ENCODE measurements at places on chromosomes 11 and 22. TPM values are rescaled to one million over a fixed set of nuclear protein-coding genes. Genes with fewer than 3 reads are reported as not detected.

DNA sequence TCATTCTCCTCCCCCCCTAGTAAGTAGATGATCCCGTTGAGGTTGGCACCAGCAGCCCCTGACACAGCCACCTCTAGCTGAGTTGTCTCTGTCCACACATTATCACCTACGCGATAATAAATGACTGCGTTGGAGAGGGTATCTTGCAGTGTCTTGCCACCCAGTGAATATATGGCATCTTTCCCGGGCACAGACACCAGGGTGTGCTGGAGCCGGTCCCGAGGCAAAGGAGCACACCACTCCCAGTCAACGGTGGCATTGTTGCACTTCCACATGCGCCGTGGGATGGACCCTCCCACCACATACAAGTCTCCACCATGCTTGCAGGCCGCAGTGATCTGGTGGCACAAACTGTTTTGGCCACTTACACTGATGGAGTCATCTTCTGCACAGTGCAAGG lies 5.4 kb downstream of the KBTBD4 start:
- no peak overlapping the region for H3K27ac ChIP-seq
- H3K4me3 ChIP-seq, result no peak overlapping the region
- DNase-seq, result no peak
- peaks cover 77% of the 10 kb centered on the region for H3K36me3 ChIP-seq
- no peaks in the 10 kb centered on the region for H3K27me3 ChIP-seq

DNA sequence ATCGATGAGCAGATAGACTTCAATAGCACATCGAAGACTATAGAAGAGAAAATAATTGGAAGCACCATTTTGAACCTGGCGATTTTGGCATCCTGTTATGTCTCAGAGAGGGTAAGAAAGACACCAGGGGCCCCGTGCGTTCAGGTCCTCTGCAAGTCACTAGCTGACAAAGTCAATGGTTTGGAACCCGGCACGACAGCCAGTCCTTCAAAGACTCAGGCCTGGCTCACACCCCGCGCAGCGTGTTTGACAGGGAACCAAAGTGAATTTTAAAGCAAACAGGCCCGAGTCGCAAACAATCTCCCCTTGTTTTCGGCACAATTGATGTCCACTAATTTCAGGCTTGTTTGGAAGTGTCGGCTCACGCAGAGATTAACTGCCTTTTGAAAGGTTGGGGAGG lies 716.6 kb downstream of the BRD1 start:
- no peaks in the 10 kb centered on the region for H3K4me1 ChIP-seq
- H3K27ac ChIP-seq, result no peak overlapping the region
- H3K27me3 ChIP-seq, result no peaks in the 10 kb centered on the region
- H3K36me3 ChIP-seq, result no peaks in the 10 kb centered on the region
- DNase-seq, result no peak

Gene ANGPTL5
- not detected for total RNA-seq

DNA sequence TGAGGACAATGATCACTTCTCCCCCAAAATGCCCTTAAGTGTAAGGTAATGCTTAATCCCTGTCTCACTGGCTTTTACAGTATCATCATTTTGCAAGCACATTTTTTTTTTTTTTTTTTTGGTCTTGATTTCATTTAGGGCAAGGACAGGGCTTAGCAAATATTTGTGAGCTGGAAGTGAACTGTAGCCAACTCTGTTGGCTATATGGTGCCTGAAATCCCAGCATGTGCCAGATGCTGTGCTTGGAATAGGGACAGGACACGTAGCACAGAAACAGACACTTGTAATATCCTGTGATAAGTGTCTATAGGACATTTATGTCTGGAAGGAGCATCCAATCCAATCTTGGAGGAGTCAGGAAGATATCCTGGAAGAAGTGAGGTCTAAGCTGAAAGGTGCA lies 198.3 kb downstream of the NAV2 start:
- H3K36me3 ChIP-seq, result peaks cover 12% of the 10 kb centered on the region
- H3K27ac ChIP-seq, result no peak overlapping the region
- no peak overlapping the region for H3K4me3 ChIP-seq
- peaks cover 17% of the 10 kb centered on the region for H3K4me1 ChIP-seq

DNA sequence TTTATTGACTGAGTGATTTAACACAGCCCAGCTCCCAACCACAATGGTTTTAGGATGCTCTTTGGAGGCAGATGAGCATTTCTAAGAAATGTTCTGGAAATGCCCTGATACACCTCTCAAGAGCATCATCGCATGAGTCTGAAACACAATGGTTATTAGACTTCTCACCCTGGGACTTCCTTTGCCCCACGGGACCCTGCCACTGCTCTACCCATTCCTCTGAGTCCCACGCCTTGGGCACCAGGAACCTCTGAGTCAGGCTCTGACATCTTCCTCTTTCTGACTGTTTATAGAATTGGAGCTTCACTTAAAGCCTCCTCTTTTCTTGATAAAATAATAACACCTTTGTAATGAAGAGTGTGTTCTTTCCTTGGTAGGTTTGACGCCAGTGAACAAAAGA lies 85.6 kb upstream of the PARVA start:
- H3K4me1 ChIP-seq, result no peaks in the 10 kb centered on the region
- H3K27me3 ChIP-seq, result no peaks in the 10 kb centered on the region
- no peak for DNase-seq
- no peak overlapping the region for H3K27ac ChIP-seq
- H3K4me3 ChIP-seq, result no peak overlapping the region
- H3K36me3 ChIP-seq, result no peaks in the 10 kb centered on the region

DNA sequence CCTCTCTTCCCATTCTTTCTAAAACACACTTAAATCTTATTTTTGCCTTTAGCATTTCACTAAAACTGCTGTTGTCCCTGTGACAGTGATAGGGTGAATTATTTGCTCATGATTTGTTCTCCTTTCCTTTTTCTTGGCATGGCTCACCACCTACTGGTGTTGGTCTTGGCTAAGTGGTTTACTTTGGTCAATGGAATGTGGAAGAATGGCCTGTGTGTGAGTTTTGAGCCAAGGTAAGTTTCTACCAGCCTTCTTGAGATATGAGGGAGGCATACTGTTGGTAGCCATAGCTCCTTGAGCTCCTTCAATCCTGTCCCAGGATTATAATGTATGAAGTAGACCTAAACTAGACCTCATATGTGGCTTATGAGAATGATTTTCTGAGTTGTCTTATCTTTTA lies 506.3 kb upstream of the RAG2 start:
- H3K4me1 ChIP-seq, result no peaks in the 10 kb centered on the region
- no peak overlapping the region for H3K27ac ChIP-seq
- no peak overlapping the region for H3K4me3 ChIP-seq
- no peak for DNase-seq

- H3K4me3 ChIP-seq, result no peak overlapping the region
- H3K36me3 ChIP-seq, result no peaks in the 10 kb centered on the region
- no peak overlapping the region for H3K27ac ChIP-seq
- no peak for DNase-seq
These were observed 6.4 kb upstream of the CCDC86 start for GRCh38 chr11:60835534-60835846.

DNA sequence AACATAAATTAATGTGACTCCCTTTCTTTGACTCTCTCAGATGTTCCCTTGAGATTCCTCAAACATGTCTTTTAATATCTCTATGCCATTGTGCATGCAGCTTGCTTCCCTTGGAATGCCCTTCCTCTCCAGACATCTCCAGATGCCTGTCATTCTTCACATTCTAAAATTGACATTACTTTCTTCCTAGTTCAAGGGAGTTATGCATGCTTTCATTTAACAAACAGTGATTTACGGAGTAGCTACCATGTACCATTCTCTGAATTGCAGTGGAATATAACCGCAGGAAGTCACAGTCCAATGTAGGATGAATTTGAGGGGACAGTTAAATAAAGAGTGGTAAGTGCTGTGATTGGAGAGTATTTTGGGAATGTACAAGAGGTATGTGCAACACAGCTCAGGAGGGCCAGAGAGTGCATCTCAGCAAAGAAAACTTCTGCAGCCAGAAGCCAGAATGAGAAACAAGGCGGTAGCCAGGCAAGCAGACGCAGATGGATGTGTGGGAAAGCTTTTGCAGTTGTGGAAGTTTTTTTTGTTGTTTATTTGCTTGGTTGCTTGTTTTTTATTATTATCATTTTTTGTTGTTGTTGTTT lies 18.7 kb downstream of the MMP10 start:
- H3K27ac ChIP-seq, result no peak overlapping the region
- no peaks in the 10 kb centered on the region for H3K36me3 ChIP-seq
- peaks cover 4% of the 10 kb centered on the region for H3K4me1 ChIP-seq
- no peak for DNase-seq
- H3K4me3 ChIP-seq, result no peak overlapping the region

Gene LYVE1
- not detected for total RNA-seq

Data from H9 (cell line).